ENCODE measurements at places on chromosomes 12 and 14. TPM values are rescaled to one million over a fixed set of nuclear protein-coding genes. Genes with fewer than 3 reads are reported as not detected.

DNA sequence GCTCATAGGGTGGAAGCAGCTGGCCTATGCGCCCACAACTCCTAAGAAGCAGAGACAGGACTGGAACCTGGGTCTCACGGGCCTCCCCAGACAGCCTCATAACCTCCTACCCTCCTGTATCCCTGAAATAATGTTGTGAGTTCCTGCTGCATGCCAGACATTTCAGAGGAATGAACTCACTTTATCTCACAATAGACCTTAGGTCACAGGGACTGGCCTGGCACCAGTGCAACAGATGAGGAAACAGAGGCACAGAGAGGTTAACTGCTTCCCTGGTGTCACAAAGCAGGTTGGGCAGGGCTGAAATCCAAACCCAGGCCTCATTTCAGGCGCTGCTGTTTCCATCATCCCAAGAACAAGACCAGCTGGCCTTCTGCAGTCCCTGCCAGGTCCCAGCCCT, 5.3 kb downstream of the PHETA1 start:
- no peak for DNase-seq

- no peak for DNase-seq
Observed at GRCh38 chr12:76569685-76570604, 10.4 kb upstream of the OSBPL8 start.

DNA sequence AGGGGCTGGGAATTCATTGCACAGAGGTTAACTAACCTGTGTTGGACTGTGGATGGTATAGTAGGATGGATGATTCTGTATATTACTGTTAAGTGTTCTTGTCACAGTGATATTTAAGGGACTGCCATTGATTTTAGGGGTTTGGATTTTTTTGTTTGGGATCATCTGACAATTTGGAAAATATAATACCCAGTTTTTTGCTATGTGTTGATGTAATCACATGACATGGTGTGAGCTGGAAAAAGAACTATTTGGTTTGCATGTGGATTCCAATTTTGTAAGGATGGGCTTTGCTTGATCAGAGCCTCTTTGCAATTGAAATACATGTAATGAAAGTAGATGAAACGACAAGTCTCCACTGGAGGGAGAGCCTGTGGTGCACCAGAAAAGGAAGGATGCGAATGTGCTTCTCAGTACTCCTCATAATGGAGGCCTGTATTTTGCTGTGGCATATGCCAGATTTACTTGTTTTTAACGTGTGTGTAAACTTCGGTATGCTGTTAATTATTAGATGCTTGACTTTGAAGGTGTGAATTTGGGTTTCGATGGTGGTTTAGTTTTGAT, 2.7 kb downstream of the DYRK2 start:
- no peak for DNase-seq

GRCh38 chr14:51653079-51653774, 1.5 kb downstream of the FRMD6 start:
- DNase-seq = no peak

DNA sequence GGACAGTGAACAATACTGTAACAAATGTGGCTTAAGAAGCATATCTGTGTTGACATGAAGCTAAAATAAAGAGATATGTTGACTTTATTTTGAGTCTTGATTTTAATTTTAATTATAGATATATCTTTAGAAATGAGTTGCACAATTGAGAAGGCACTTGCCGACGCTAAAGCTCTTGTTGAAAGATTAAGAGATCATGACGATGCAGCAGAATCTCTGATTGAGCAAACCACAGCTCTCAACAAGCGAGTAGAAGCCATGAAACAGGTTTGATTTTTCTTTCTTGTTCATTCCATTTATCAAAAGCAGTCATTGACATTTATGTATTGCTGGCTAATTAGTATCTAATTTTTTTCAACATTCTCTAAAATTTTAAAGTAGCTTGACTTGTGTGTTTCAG, 15.8 kb downstream of the FGFR1OP2 start:
- no peak for DNase-seq

DNA sequence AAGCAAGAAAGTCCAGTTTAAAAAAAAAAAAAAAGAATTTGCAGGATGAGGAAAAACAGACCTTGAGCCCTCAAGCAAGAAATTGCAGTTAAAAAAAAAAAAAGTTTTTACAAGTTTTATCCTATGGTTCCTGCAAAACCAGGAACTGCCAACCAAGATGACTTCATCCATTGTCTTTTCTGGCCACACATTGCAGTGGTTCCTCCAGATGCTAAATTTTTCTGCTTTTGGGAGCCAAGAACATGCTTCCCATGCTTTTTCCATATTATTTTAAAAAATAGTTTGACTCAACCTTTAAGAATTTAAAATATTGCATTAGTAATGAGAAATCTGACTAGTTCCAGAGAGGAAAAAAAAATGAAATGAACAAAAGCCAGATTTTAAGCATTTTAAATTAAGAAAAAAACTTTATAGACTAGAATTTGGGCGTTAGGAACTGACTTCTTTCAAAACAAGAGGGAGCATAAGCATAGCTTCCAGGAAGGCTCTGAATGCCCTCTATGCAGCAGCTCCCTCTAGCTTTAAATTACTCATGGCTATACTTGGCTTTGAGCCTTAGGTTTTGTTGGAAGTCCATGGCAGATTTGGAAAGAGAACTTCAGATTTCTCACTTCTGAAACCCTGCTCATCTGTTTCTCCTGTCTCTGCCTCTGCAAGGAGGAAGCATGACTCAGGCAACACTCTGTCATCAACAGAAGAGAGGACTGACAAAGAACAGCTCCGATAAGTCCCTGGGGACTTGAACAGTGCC, 124.5 kb downstream of the GPR65 start:
- DNase-seq = no peak

DNA sequence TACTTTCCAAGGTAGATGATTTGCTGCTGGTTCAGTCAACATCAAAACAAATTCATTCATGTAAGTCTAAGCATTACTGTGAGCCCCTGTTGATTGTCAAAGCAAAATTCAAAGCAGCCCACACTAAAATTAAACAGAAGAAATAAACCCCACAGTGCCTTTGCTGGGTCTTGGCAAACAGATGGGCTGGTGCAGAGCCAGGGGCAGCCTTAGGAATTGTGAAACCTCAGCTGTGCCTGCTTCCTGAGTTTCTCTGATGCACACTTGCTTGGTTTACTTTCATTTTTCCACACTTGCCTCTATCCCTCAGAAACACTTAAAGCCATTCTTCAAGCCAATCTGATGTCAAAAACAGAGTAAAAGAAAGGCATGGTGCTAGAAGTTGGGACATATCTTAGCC, 6.6 kb upstream of the PLEKHG7 start:
- no peak for DNase-seq

GRCh38 chr12:80178846-80179245, 79.5 kb downstream of the OTOGL start:
- no peak for DNase-seq

DNA sequence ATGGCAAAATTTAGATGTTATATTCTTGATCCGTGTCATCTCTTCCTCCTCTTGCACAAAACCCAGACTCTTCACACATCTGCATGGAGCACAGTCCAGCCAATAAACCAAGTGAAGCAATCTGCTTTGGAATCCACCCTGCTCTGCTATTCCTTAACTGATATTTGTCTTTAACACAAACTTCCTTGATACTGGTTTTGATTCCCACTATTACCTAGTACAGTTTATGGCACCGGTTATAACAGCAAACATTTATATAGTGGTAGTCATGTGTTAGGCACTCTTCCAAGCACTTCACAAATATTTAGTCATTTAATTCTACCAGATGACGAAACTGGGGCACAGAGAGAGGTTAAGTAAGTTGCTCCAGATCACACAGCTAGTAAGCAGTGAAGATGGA, 12.5 kb downstream of the STYK1 start:
- DNase-seq = no peak

DNA sequence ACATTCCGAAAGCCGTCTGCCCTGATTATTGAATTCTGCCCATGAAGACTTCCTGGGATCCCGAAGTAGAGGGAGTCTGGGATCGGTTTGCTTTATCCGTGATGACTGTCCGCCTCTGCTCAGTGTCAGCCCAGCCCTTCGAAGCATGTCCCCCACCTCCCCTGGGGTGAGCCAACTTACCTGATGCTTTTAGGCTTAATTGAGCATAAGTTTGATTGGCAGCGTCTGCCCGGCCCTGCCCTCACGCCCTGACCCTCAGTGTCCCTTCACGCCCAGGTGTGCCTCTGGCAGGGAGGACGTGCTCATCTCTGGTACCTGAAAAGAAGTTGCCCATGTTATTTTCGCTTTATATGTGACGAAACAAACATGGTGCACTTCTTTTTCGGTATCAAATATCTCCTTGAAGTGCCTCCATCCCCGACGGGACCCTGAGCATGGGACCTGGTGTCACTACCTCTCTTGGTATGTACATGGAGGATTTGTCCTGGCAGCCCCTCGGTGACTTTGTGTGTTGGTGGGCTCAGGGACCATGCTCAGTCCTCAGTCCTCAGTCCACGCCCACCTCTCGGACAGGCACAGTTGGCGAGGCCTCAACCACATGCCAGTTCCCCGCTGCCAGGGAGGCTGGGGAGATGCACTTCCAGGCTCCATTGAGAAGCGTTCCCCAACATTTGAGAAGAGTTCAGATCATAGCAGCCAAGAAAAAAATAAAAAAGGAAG, 130.1 kb upstream of the RTL1 start:
- DNase-seq = peak; percentile 52

- DNase-seq = peak; percentile 56
Observed at GRCh38 chr14:103744621-103745395, 29.2 kb downstream of the ZFYVE21 start.

DNA sequence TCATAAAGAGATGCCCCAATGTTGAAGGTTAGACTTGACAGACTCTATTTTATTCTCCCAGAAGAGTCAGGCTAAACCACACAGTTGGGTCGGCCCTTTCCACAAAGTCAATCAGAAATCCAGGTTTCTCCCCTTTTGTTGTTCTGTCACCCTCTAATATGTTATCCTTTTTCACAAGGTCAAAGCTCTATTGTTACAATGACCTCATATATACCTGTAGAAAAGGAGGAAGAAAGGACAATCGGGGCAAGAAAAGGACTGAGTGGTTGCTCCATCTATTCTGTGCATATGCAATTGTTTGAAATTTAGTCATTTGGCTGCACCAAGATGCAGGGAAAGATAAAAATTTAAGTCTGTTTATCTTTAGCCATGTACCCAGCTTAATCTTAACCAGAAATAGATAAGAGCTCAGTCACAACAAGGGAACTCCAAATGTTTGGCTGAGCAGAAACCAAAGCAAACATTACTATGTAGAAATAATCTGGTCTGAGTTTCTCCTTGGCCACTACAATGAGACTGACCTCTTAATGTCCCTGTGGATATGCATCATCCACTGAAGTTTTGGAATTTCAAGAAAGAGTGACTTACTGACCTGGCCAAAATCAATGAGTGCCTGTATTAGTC, 503.7 kb downstream of the GALC start:
- no peak for DNase-seq

DNA sequence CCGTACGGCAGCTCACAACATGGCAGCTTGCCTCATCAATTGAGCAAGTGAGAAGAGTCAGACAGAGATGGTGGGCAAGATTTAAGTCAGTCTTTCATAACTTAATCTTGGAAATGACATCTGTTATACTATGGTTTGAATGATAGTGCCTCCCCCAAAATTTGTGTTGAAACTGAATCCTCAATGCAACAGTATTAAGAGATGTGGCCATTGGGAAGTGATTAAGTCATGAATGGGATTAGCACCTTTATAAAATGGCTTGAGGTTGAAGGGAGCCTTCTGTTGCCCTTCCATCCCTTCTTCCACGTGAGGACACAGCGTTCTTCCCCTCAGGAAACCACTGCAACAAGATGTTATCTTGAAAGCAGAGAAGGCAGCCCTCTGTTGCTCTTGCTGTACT, 124.2 kb downstream of the C12orf75 start:
- no peak for DNase-seq

GRCh38 chr12:114696443-114697242, 12.7 kb upstream of the TBX3 start:
- no peak for DNase-seq

DNA sequence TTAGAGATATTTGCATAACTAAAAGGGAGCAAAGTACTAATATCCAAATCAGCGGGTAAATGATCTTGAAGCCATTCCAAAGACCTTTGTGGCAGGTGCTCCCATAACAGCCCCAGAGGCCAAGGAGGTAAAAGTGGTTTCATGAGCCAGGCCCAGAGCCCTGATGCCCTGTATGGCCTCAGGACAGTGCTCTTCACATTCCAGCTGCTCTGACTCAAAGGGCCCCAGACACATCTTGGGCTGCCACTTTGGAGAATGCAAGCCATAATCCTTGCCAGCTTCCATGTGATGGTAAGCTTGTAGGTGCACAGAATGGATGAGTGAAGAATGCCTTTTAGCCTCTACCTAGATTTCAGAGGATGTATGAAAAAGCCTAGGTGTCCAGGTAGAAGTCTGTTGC, 933.4 kb downstream of the SLC16A7 start:
- DNase-seq = no peak

- DNase-seq = no peak
Observed at GRCh38 chr14:74652541-74652940, 40.5 kb upstream of the LTBP2 start.

DNA sequence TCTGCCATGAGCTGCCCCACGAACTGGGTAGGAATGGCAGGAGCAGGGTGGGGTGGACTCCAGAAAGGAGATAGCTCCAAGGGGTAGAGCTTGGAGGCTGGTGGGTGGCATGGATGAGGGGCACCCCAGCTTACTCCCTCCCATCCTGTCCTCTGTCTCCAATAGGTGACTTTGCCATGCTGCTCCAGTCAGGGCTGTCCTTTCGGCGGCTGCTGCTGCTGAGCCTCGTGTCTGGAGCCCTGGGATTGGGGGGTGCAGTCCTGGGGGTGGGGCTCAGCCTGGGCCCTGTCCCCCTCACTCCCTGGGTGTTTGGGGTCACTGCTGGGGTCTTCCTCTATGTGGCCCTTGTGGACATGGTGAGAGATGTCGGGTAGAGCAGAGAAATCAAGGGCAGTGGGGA, 7.1 kb downstream of the SLC39A5 start:
- no peak for DNase-seq

- DNase-seq = no peak
Observed at GRCh38 chr14:54822685-54823084, 79.9 kb downstream of the GCH1 start.

- no peak for DNase-seq
Observed at GRCh38 chr12:7645395-7646177, 20.1 kb downstream of the APOBEC1 start.

GRCh38 chr14:96309896-96310330, 53.2 kb downstream of the ATG2B start:
- no peak for DNase-seq

The GCH1 gene
- 21.2 TPM for total RNA-seq

The DCN gene
- total RNA-seq = 6.3 TPM

The OR4M1 gene
- not detected for total RNA-seq

The SERPINA12 gene
- total RNA-seq = not detected

The KRT82 gene
- not detected for total RNA-seq

The CKAP4 gene
- total RNA-seq = 34.5 TPM

The KIF5A gene
- 0.13 TPM for total RNA-seq

The CEBPE gene
- 0.76 TPM for total RNA-seq

The ITGA7 gene
- total RNA-seq = 93.2 TPM

The BATF gene
- 67.9 TPM for total RNA-seq

The RGS6 gene
- total RNA-seq = 8.1 TPM

The INHBE gene
- total RNA-seq = not detected

The KRT80 gene
- not detected for total RNA-seq

The DHRS7 gene
- 56.2 TPM for total RNA-seq

The C12orf50 gene
- 0.19 TPM for total RNA-seq
